ENCODE measurements at places on chromosomes 3 and 15.

DNA sequence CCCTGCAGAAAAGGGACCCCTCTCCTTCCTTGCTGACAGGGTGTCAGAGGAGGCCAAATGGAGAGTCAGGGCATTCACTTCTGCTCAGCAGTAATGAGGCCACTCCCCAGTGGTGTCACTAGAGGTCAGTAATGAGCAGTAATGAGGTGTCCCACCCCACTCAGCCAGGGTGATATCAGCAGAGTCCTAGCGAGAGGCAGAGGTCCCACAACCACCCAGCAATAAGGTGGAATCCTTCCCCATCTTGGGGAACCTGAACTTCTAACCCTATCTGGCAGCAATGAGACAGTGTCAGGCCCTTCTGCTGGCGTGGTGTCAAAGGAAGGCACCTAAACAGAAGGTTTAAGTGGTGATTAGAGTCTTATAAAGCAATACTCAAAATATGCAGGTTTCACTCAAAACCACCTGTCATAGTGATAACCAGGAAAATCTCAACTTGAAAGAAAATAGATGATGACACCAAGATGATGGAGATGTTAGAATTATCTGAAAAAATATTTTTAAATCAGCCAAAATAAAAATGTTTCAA, 12.9 kb downstream of the OCA2 start:
- DNase-seq, result peak; percentile 64

DNA sequence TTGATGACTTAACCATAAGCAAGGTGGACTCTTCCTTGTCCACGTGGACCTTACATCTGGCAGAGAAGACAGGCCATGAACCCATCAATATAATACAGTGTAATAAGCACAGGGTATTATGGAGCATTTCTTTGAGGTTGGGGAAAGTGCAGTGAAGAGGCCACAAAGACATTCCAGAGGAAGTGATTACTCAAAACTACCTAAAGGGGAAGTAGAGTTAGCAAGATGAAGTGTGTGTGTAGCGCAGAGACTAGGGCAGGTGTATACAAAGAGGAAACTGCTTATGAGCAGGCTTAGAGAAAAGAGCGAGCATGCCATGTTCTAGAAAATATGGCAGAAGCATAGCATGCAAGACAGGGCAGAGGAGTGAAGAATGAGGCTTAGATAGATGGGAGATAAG, 17.9 kb downstream of the CP start:
- DNase-seq, result peak; percentile 60

- no peak for DNase-seq
These were observed 280.3 kb upstream of the MME start for GRCh38 chr3:154799800-154800199.

GRCh38 chr3:88807491-88808105, 299.8 kb upstream of the EPHA3 start:
- no peak for DNase-seq

GRCh38 chr15:98725874-98726273, 77.5 kb downstream of the IGF1R start:
- no peak for DNase-seq

- no peak for DNase-seq
These were observed 59.2 kb downstream of the PDIA5 start for GRCh38 chr3:123126031-123126430.

Measured in RPMI8226 (cell line).